Activated naive CD4-positive, alpha-beta T cell treated with anti-CD3 and anti-CD28 coated beads, Interleukin-2, amount 50 U/mL, for 16 hours (primary cell): ENCODE measurements at places on chromosomes 5 and 9.

- no peak for DNase-seq
Measured at GRCh38 chr5:103375863-103376591, 117.5 kb downstream of the MACIR start.

- DNase-seq: no peak
Measured at GRCh38 chr9:108108852-108109448, 619.4 kb upstream of the KLF4 start.

- no peak for DNase-seq
Measured at GRCh38 chr9:16150938-16151650, 598.3 kb downstream of the CCDC171 start.

DNA sequence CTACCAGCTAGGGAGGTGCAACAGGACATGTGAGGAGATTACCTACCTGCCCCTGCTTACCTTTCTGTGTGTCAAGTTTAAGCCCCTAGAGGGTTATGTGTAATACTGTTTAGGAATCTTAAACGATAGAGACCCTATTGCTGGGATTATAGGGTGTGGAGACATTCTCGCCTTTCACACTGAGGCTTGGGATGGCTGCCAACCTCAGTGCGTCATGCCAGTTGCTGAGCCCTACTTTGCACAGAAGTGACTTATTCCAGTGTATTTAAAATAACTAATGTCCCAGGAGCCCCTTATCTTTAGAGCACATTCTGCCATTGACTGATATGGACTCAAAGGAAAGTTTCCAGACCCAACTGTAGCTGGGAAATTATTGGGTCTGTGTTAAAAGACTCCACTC, 76.6 kb upstream of the XPA start:
- no peak for DNase-seq

- DNase-seq: no peak
Measured at GRCh38 chr9:114246558-114246957, 76.3 kb upstream of the ORM1 start.

GRCh38 chr5:94422812-94423211, 195.6 kb downstream of the KIAA0825 start:
- no peak for DNase-seq

DNA sequence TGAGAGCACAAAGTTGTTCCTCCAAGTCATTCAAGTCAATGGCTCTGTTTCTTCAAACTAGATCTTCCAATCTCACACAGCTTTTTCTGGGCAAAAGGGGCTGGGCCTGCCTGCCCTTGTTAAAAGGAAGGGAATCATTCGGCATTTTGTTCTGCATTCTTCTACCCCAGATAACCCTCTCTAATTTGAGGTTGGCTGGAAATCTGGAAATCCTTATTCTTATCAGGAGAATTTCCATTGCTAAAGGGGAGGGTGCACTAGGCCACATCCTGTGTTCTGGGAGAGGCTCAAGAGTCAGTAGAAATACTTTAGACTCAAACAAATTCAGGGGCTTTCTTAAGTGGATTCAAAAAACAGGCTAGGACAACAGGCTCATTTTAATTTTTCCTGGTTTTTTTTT, 384.7 kb upstream of the ZNF462 start:
- no peak for DNase-seq

GRCh38 chr5:83400241-83400640, 71.3 kb upstream of the VCAN start:
- DNase-seq: no peak

DNA sequence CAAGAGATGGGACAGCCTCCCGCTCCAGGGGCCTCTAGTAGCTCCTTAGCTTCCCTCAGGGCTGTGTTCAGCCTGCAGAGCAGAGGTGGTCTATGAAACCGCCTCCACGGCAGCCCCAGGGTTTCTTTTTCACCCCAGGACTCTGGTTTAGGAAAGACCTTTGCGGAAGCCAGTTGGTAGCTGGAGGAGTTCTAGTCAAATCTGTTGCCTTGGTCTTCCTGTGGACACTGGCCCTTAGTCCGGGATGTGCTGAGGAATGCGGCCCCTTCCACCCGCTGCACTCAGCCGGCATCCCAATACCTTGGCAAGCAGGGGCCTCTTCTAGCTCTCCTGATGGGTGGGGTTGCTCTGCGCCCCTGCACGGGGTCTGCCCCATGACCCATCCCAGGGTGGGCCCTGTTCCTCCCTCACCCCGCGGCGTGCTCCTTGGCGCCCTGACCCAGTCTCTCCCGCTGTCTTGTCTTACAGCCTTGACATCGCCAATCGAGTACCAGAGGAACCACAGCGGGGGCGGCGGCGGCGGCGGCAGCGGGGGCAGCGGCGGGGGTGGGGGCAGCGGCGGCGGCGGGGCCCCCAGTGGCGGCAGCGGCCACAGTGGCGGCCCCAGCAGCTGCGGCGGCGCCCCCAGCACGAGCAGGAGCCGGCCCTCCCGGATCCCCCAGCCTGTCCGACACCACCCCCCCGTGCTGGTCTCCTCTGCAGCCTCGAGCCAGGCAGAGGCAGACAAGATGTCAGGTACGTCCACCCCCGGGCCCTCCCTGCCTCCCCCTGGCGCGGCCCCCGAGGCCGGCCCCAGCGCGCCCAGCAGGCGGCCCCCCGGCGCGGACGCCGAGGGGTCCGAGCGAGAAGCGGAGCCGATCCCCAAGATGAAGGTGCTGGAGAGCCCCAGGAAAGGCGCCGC, 94.3 kb upstream of the OTULINL start:
- no peak for DNase-seq

GRCh38 chr5:16064135-16064893, 115.3 kb downstream of the MARCHF11 start:
- DNase-seq: no peak

- no peak for DNase-seq
Measured at GRCh38 chr9:89992326-89993198, 387.8 kb downstream of the GADD45G start.

GRCh38 chr5:132799392-132799791, 13.7 kb upstream of the SOWAHA start:
- DNase-seq: no peak

GRCh38 chr5:10372726-10373709, 19.5 kb downstream of the MARCHF6 start:
- no peak for DNase-seq

- DNase-seq: no peak
Measured at GRCh38 chr5:83368319-83368718, 103.2 kb upstream of the VCAN start.

GRCh38 chr5:143642791-143643190, 169.2 kb upstream of the HMHB1 start:
- no peak for DNase-seq

DNA sequence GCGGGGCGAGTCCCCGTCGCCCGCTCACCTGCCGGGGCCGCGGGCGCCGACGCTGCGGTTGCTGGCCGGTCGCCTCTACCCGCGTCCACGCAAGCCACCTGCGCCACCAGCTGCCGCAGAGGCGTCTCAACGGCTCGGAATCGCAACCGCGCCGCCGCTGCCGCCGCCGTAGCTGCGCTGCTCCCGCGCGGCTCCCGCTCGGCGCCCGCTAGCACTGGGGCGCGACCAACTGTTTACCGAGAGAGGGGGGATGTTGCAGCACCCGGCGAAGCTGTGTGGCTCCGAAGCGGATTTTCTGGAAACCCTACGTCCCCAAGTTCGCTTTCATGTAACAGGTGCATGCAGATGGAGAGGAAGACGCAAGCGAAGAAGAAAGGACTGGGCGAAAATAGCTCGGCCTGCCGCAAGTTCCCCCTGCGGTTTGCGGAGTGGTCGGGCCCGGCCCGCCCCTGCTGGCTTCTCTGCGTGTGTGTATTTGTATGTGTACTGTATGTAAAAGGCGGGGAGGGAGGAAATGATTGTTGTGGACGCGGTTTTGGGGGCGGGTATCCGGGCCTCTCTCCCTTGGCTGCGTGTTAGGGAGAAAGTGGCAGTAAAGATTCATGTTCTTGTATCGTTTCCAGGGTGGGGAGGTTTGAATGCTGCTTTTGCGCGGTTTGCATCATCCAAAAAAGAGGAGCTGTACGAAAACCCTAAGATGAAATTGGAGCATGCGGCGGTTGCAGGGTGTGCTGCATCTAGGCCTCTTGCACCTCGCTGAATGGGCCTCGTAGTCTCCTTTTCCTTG, at the start of gene PSIP1:
PSIP1 (minus strand) TSS at position 182 of the 787 bp plus-strand sequence. CDS start 782 bp downstream, outside the sequence.
- DNase-seq: peak; percentile 84

DNA sequence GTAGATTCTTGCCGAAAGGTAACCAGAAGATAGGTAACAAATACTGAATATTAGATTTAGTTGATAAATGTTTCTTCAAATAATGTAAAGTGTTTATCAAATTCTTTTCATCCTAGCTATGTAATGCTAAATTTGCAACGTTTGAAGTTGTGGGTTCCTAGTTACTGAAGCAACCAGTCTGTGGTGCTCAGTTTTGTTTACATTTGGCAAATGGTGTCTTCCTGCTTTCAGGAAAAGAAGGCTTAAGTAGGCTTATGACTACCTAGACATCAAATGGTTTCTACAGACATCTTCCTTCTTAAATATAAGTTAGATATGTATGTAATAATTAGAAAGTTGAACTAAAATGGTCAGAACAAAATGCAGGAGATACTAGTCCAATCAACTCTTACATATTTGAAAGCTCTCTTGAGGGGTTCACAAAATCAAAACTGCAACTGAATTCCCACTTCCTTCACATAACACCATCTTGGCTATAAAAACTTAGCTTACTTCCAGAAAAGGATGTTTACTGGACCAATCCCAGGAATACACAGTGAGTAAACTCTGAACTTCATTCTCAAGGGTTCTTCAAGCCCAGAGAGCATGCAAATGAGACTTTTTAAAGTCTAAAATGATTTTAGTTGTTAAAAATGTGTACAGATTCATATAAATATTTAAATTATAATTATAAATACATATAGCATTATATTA, 125.7 kb upstream of the ITGA1 start:
- DNase-seq: no peak

DNA sequence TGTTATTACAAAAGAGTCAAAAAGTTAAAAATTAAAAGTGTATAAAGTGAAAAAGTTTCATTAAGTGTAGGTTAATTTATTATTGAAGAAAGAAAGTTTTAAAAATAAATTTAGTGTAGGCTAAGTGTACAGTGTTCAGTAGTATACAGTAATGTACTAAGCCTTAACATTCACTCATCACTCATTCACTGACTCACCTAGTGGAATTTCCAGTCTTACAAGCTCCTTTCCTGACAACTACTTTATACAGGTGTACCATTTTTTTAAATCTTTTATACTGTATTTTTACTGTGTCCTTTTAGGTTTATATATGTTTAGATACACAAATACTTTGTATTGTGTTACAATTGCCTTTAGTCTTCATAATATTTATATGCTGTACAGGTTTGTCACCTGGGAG, 530.2 kb upstream of the FAM174A start:
- DNase-seq: no peak

- no peak for DNase-seq
Measured at GRCh38 chr5:141363952-141364660, at the start of gene PCDHGA5. PCDHGA5 (plus strand) TSS chr5:141364162; CDS start chr5:141364331, 169 bp downstream.

DNA sequence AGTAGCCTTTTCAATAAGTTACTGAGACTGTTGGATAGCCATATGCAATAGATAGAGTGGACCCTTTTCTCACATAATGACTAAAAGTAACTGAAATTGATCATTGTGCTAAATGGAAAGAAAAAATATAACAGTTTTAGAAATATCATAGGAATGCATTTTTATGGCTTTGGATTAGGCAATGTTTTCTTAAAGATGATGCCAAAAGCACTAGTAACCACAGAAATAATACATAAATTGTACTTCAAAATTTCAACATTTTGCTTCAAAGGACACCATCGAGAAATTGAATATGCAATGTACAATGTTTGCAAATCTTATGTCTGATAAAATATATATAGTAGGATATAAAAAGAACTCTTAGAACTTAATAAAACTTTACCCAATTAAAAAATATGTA, 1267.5 kb upstream of the CDH9 start:
- no peak for DNase-seq

DNA sequence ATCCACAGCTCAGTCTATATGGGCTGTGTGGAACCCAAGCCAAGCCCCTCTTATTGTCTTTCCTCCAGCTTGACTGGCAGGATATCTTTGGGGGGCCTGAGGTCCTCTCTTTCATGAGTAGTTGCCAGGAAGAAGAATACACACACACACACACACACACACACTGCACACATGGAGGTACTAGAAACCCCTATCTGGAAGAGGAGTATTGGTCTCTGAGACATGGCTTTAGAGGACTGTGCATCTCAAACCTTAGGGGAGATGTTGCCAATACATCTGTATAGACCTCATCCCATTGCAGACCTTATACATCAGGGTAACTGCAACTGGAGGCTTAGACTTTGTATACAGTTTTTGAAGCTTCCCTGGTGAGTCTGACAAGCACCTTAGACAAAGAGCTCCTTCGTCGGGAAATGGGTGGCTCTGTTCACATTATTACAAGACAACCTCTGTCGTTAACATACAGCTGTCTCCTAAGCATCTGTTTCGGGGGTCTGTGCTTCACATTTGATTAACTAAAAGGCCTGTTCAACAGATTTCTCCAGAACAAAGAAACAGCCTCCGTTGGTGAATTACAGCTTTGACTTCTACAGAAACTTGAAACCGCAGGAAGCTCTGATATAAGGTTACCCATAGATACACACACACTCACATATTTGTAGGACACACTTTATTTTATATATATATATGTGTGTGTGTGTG, 5.5 kb upstream of the ENTREP1 start:
- no peak for DNase-seq

- no peak for DNase-seq
Measured at GRCh38 chr5:107376546-107377276, 294.0 kb downstream of the EFNA5 start.

DNA sequence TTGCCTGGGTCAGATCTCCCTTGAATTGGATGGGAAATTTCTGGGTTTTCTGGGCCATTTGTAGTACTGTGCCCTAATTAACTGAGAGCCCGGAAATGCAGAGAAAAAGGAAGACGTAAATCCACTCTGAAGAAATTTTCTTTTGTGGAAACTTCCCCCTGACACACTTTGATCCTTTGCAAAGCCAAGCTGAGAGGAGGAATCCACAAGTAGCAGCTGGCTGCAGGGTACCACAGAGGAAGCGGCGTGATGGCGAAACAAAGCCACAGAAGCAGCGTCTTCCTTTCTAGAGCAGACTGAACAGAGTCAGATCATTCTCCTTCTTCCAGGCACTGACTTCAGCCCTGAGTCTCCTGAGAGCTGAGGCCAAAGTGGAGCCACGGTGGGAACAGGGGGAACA, 47.1 kb upstream of the ZNF354A start:
- DNase-seq: no peak

- DNase-seq: peak; percentile 64
Measured at GRCh38 chr5:55344392-55344992, 36.7 kb downstream of the MTREX start.

DNA sequence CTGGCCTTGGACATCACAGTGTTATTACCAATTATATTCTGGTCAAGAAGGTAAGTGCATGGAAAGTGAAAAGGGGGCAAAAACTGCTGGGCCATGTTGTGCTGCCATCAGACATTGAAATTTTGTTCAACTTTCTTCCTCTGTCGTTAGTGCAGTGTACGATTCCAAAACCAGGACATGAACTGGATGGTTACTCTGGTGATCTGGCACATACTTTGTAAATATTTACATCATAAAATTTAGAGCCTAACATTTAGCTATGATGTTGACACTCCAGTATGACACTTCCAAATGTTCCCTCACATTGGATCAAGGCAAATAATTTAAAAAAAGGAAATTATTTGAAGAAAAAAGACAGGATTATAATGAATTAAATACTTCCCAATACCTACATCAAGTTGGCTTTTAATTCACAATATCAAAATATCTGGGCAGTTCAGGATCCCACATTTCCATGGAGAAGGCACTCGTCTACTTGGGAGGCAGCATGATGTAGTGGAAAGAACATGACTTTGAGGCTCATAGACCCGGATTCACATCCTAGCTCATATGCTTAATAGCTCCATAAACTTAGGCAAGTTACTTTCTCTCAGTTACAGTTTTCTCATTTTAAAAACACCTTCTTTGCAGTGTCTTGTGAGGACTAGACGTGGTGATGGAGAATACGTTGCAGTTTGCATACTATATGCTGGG, 342.5 kb upstream of the MPDZ start:
- no peak for DNase-seq
